ENCODE measurements at places on chromosomes 1 and 21.
A peak's percentile ranks its signal among the peaks of the same experiment; 100 is the strongest.

DNA sequence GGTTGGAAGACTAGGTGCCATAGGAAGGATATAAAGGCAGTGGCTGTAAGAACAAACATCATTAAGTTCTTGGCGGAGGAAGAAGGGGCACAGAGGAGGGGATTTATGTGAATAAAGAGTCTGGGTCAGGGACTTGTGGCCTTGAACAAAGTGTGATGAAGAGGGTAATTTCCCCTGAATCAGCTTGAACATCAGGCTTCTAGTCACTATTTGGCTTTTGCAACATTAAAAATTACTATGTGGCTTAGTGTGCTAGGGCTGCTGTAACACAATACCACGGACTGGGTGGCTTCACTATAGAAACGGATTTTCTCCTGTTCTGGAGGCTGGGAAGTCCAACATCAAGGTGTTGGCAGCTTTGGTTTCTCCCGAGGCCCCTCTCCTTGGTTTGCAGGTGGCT is 70.5 kb upstream of the CNIH3 start:
- no peak for DNase-seq

GRCh38 chr1:118923319-118923718 is 64.8 kb downstream of the TBX15 start:
- DNase-seq = no peak

GRCh38 chr1:8089535-8090228 is 63.6 kb upstream of the ERRFI1 start:
- DNase-seq = no peak

- no peak for DNase-seq
These were observed 75.3 kb downstream of the S1PR1 start for GRCh38 chr1:101312147-101312546.

GRCh38 chr1:195604287-195604686 is 1004.0 kb downstream of the KCNT2 start:
- DNase-seq = no peak

- DNase-seq = no peak
These were observed 180.2 kb upstream of the MAP1LC3C start for GRCh38 chr1:242178924-242179708.

DNA sequence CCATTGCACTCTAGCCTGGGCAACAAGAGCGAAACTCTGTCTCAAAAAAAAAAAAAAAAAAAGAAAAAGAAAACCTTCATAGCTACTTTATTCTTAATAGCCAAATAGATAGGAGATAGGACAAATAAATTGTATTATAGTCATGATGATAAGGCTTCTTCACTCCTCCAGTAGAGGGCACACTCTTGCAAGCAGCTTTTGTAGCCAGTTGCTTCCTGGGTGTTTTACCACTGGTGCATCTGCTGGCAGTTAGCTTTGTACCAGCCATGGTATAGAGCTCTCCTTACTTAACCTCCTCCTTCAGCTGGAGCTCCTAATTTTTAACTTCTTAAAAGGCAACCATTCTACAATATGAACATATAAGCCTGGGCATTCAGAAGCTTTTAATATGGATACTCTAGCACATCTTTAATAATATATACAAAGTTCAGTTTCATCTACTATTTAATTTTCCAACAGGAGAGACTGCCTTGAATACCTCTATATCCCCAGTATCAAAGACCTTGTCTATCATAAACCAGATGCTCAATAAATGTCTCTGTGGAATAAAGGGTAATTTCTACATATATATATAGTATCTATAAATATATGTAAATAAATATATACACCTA is 35.8 kb downstream of the EVI5 start:
- DNase-seq = no peak

DNA sequence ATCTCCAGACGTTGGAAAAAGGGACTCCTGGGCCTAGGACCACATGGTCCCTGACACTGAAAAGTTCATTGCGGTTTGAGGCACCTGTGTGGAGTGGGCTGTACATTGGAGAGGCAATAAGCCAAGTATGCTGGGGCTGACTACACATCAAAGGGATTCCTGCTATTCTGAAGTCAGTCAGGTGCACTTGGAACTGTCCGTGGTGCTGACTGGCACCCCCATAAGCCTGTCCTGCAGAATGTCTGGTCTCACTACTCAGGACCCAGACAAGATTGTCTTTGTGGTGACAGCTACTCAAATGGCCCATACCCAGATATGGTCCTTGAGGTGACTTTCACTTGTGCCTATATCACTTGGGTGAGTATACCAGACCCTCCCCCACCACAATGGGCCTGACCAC is 150.6 kb downstream of the RWDD3 start:
- no peak for DNase-seq

- DNase-seq = no peak
These were observed 4.7 kb upstream of the CDK18 start for GRCh38 chr1:205499789-205500188.

GRCh38 chr1:155962599-155963211 is 15.6 kb downstream of the ARHGEF2 start:
- DNase-seq = no peak

- no peak for DNase-seq
These were observed 65.8 kb downstream of the SIK1 start for GRCh38 chr21:43361127-43361492.

- no peak for DNase-seq
These were observed 615.6 kb upstream of the PKN2 start for GRCh38 chr1:88068407-88068960.

- no peak for DNase-seq
These were observed 255.1 kb downstream of the SDCCAG8 start for GRCh38 chr1:243510928-243511327.

DNA sequence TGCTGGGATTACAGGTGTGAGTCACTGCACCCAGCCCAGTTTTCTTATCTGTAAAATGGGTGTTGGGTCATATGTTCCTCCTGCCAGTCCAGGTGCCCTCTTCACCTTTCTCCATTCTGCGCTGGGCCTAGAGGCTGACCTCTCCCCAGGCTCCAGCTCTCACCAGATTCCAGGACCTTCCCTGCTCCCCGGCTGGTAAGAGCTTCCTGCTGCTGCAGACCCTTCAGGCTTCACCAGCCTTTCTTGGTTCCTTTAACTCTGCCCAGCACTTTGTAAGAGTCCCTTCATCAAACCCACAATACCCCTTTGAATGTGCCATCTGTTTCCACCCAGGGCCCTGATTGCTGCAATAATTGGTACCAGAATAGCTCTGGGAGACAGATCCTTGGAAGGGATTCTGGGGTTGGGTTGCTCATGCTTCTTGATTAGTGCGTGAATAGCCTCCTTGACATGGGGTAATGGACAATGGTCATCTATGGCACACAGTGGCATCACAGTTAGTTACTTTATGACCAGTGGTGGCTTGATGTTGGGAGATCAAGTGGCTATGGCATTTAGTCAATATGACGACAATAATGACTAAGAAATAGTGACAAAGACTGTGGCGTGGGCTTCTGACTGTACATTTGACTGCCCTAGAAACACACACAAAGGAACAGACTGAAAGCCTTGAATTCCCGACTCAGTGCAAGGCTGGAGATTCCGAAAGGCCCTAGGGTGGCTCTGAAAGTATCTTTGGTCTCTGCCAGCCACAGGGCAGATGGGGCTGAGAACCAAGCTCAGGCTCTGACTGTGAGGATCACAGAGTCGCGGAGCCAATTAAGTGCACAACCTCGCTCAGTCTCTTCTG is 67.3 kb downstream of the SLC9A1 start:
- DNase-seq = no peak

- no peak for DNase-seq
These were observed 1.3 kb upstream of the PARK7 start for GRCh38 chr1:7960165-7960564.

- no peak for DNase-seq
These were observed 136.6 kb downstream of the SLC30A10 start for GRCh38 chr1:219791766-219792165.

DNA sequence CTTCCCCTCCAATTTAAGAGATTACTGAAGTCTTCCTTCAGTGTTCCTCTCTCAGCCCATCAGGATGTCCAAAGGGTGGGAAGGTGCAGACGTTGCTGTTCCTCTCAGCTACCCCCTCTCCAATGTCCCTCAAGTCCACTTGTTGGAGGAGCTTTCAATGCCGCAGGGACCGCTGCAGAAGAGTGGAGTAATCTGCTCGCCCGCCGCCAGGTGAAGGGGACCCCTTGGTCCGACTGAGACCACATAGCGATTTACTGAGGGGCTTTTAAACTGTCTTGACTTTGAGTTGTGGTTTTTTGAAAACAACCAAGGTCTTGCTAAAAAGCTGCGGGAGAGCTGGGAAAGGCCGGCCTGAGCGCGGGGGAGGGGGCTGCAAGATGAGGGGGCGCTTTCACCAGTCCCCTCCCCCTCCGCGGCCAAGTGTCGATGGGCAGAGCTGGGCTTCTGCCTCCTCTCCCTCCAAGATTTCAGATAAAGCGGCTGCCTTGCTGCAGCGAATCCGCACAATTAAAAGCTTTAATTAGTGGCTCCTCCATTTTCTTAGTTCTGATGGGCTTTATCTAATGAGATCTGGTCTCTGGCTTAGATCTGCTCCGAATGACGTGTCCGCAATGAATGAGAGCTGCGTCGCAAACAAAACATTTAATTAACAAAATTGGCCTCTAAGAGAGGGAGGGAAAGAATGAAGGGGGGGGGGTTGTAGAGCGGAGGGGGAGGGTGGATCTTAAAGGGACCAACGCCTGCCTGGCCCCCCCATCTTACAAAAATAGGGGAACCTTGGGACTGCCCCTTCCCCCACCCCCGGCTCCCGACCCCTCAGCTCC is 5.9 kb downstream of the LMO4 start:
- DNase-seq = no peak

DNA sequence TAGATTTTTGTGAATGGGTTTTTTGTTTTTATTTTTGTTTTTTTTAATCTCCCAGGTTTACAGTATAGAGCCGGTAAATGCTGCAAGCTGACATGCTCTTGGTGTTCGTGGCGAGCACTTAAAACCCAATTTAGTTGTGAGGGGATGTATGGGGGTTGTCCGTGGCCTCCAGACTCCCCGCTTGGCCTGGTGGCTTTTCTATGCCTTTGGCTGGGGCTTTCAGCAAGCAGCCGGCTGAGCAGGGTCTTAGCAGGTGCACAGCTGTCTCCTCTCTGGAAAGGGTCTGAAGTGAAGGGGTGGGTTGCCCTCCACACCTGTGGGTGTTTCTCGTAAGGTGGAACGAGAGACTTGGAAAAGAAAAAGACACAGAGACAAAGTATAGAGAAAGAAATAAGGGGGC is 31.0 kb upstream of the EFHD2 start:
- no peak for DNase-seq

- DNase-seq = peak; percentile 27
These were observed 2.6 kb upstream of the CC2D1B start for GRCh38 chr1:52368383-52369172.

- DNase-seq = no peak
These were observed 152.1 kb upstream of the CAMK1G start for GRCh38 chr1:209431402-209431801.

GRCh38 chr1:228811712-228812305 is 76.5 kb downstream of the RHOU start:
- no peak for DNase-seq

- DNase-seq = no peak
These were observed 18.0 kb downstream of the PACC1 start for GRCh38 chr1:212396638-212397037.

DNA sequence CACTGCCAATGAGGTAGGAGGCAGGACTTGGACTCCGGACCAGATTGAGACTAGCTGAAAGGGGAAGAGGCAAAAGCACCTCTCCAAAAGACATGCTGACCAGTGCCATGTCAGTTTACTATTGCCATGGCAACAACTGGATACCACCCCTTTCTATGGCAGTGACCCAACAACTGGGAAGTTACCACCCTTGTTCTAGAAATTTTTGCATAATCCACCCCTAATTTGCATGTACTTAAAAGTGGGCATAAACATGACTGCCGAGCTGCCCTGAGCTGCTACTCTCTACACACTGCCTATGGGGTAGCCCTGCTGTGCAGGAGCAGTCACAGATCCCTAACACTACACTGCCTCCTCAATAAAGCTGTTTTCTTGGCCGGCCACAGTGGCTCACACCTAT is 19.0 kb upstream of the SLC6A9 start:
- no peak for DNase-seq

GRCh38 chr1:30822006-30822405 is 64.4 kb upstream of the LAPTM5 start:
- no peak for DNase-seq

DNA sequence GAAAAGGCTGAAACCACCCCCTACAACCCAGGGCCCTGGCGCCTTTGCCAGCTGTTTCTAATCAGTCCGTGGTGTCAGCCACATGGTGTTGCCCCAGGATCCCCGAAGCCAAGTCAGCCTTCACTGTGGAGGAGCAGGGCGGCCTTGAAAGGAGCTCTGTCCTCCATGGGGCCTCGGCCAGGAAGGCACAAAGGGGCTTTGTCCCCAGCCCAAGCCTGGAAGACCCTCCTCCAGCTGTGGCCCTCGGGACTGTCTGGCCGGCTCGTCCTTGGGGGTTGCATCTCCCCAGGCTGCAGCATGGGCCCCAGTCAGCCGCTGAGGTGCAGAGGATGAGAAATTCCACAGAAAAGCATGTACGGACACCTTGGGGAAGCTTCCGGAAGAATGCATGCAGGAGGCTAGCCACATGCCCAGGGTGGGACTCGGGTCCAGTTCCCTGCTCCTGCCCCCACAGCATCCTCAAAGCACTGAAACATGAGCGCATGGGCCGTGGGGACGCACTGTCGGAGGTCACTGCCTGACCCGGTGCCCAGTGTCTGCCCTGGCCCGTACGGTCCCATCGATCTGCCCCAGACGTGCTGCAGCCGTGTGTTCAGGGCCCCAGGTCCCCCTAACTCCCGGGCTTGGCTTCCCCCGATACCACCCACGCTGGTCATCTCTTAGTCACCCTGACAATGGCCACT is 38.6 kb upstream of the POFUT2 start:
- DNase-seq = no peak

GRCh38 chr21:15872236-15872635 is 142.5 kb downstream of the USP25 start:
- DNase-seq = no peak

- DNase-seq = no peak
These were observed 185.2 kb downstream of the C1orf94 start for GRCh38 chr1:34361781-34362357.

DNA sequence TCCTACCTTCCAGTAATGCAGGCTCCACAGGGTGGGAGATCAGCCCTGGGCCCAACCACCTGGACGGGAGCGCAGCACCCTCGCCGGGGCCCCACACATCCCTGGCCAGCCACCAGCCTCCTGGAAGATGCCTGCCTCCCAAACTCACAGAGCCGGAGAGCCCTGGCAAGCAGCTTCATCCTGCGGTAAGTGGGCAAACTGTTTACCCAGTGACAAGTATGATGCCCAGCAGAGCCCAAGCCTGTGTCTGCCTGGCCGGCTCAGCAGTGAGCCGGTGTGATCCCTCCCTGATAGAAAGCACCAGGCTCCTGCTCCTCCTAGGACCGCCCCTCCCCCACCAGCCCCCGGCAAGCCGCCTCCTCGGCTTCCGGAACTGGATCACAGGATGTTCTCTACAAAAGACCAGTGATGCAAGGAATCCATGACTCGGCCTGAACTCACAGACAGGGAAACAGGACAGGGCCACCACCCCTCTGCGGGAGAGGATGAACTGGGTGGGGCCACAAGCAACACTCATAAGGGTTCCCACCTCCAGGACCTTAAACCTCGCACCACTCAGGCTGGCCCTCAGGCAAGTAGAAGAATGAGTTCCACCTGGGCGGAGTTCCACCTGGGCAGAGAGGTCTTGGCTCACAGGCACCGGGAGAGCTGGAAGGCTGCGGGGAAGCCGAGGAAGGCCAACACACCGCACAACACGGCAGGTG is 7.9 kb downstream of the ACOT7 start:
- DNase-seq = no peak

GRCh38 chr1:227786673-227787512 is 28.6 kb upstream of the PRSS38 start:
- no peak for DNase-seq
